ENCODE measurements at places on chromosomes 11 and 22.

GRCh38 chr22:37822079-37822833 lies 926 bp upstream of the GALR3 start:
- DNase-seq, result no peak

- DNase-seq, result no peak
Observed at GRCh38 chr11:113613619-113614018, 92.5 kb downstream of the TMPRSS5 start.

GRCh38 chr11:111694851-111695250 lies 71.3 kb downstream of the PPP2R1B start:
- DNase-seq, result no peak

- DNase-seq, result no peak
Observed at GRCh38 chr11:77510095-77510494, 36.2 kb upstream of the PAK1 start.

DNA sequence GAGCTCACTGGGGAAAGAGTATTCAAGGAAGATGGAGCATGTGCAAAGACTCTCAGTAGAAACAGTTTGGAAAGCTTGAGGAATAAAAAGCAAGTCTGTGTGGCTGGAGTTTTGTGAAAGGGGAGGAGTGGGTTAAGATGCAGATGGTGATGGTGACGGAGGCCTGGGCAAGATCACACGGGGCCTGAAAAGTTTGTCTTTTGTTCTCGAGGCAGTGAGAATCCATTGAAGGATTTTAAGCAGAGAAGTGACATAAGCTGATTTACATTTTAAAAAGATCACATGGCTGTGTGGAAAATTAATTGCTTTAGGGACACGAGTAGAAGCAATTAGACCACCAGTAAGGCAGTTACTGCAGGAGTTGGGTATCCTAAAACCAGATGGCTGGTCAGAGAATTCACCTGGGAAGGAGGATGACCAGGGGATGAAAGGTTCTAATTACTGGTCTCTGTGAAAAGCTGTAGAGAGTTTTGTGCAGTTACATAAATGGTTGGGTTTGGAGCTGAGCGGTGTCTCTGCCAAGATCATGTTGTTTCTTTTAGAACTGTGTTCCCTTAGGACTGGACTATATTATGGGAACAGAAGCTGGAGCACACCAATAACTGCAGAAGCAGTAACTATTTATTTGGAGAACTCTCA lies 7.1 kb downstream of the RRP8 start:
- DNase-seq, result no peak

DNA sequence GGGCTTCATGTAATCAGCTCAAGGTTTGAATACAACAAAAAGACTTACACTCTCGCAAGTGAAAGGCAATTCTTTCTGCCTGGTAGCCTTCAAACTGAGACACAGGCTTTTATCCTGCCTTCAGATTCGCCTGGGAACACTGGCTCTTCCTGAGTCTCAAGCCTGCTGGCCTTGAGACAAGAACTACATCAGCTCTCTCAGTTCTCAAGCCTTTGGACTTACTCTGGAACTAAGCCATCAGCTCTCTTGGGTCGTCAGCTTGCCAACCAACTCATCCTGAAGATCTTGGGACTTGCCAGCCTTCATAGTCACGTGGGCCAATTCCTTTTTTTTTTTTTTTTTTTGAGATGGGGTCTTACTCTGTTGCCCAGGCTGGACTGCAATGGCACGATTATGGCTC lies 35.7 kb upstream of the LRRC10B start:
- no peak for DNase-seq

GRCh38 chr11:31096191-31096805 lies 273.2 kb downstream of the DCDC1 start:
- no peak for DNase-seq

GRCh38 chr11:11976481-11977127 lies 31.8 kb downstream of the DKK3 start:
- DNase-seq, result no peak

DNA sequence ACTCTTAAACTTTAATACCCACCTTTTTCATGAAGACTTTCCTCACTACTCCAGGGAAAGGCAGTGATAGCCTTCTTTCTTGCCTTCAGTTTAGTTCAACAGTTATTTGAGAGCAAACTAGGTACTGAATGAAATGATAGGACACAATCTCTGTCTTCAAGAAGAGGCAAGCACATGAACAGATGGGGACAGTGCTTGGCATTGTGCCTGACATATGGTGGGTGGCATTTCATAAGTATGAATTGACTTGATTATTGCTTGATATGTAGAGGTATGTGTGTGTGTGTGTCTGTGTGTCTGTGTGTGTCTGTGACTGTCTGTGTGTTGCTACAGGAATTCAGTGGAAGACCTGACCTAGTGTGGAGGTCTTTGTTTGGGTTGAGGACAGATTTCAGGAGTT lies 504.1 kb downstream of the NELL1 start:
- no peak for DNase-seq

GRCh38 chr11:20059587-20060021 lies 100.7 kb downstream of the DBX1 start:
- no peak for DNase-seq

DNA sequence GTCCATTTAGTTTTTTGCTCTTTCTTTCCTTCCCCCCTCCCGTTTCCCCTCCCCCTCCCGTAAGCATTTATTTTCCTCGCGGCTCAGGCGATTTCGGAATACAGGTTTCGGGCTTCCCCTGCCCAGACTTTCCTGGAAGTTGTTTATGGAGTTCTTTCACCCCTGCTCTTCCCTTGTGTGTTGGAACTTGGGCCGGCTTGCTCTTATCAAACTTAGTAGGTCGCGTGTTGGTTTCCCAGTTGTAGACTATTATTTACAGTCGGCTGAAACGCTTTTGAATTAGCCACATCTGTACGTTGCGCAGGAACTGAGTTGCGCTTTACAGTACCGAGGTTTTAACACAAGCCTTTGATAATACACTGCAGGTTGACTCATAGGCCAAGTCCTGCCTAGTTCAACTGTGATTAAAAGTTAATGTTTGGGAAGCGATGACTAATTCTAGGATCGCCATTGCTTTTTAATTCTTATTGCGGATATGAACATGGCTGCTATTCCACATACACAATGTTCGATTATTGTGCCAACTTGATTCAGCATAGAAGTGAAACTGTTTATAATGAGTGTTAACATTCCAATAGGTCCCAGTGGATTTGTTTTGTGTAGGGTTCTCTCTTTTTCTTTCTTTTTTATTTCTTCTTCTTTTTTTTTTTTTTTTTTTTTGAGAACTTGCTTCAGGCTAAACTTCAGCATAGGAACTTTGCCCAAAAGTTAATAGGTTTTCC lies 1.7 kb downstream of the YAP1 start:
- DNase-seq, result no peak

GRCh38 chr11:30919389-30920152 lies 333.4 kb upstream of the MPPED2 start:
- no peak for DNase-seq
